Memory B cell (primary cell): ENCODE measurements at places on chromosomes 5 and 9.

DNA sequence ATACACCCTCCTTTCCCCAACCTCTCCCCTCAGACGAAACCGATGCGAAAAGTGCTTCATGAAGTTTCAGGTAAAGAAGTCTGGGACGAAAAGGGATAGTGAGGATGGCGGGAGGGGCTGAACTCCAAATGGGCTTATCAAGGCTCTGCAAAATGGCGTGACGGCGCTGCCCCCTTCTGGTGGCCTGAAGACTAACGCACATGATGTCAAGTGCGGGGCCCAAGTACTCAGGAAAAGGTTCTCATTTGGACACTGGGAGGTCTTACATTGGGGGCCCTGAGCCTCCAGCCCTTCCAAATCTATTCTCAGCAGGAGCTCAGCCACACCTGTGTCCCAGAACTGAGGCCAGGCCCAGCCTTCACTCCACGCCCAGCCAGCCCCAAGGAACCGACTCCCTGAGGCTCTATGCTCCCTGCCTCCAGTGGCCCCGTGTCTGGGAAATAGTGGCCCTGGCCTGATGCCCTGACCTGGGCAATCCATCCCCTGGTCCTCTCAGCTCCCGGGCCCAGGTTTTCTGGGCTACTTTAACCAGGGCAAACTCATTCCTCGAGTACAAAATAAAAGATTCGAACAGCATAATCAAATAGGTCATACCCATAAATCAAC lies 119.9 kb downstream of the KCNIP1 start:
- no peak for DNase-seq

DNA sequence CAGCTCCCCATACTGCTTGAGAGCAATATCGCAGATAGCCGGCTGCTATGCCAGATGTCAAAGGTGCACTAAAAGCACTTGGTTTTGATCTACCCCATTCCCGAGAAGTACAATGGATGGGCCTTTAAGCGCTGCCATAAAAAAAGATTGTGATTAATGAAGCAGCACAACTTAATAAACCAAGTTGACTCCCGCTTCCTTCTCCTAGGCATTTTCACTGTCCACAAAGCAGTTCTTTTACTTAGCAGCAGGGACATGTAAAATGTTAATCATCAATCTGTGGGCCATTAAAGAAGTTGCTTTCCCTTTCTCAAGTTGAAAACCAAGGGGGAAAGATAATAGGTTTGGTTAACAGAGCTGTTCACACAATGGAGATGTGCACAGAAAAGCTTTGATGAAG lies 176.4 kb downstream of the TRPM6 start:
- no peak for DNase-seq

DNA sequence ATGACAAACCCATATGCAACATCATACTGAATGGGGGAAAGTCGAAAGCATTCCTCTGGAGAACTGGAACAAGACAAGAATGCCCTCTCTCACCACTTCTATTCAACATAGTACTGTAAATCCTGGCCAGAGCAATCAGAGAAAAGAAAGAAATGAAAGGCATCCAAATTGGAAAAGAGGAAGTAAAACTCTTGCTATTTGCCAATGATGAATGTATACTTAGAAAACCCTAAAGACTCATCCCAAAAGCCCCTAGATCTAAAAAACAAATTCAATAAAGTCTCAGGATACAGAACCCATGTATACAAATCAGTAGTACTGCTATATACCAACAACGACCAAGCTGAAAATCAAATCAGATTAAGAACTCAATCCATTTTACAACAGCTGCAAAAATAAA lies 66.9 kb downstream of the SPATA31C2 start:
- no peak for DNase-seq

- DNase-seq: no peak
Measured at GRCh38 chr9:130601100-130601499, 21.7 kb downstream of the FUBP3 start.

- no peak for DNase-seq
Measured at GRCh38 chr5:137075163-137075970, 423.8 kb downstream of the SPOCK1 start.

DNA sequence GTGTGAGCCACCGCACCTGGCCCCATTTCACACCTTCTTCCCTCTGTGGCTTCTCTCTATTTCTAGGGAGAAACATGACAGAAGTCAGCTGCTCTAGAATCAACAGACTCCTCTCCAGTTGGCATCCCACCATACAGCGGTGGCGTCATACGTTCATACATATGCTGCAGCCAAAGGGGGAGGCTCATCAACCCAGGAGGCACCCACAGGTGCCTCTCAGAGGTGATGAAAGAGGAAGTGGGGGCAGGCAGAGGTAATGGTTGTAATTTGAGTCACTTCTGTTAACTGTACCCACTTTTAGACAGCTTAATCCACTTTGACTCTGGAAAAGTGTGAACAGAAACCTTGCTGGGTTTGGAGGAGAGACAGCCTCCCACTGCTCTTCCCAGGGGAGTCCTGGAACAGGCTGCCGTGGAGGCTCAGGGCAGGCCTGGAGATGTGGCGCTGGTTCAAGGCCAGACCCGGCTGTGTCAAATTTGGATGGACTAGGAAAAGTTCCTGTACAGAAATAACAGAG lies 47.3 kb upstream of the SUB1 start:
- DNase-seq: peak; percentile 41

GRCh38 chr9:12972608-12973589 lies 198.1 kb downstream of the LURAP1L start:
- DNase-seq: no peak

DNA sequence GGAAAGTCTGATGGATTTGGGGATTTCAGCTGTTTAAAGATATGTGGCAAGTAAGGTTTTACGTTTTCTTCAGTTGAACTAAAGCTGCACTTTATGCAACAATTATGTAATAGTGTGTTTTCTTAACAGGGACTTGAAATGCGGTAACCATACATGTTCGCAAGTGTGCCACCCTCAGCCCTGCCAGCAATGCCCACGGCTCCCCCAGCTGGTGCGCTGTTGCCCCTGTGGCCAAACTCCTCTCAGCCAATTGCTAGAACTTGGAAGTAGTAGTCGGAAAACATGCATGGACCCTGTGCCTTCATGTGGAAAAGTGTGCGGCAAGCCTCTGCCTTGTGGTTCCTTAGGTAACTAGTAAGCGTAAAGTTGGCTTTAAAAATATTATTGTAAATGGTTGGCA lies 28.5 kb downstream of the NFX1 start:
- DNase-seq: no peak

- no peak for DNase-seq
Measured at GRCh38 chr9:79104951-79105350, 466.8 kb upstream of the TLE4 start.

DNA sequence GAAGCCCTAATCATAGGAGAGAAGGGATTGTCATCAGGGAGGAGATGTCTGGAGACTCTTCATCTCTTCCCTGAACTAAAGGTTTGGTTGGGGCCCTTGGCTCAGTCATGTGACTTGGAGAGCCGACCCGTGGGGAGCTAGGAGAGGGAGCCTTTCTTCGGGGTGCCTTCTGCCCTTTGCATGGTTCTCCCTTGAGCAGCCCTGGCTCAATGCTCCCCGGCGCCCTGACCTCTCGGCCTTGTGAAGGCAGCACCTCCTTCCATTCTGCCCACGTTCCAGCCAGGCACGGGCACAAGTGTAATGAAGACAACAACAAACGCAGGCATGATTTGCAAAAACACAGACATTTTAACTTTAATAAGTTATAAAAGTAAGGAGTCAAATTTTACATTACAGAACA lies 50.4 kb downstream of the ZNF354C start:
- DNase-seq: no peak

- no peak for DNase-seq
Measured at GRCh38 chr9:83633255-83633654, 10.3 kb downstream of the IDNK start.

GRCh38 chr5:80219391-80219790 lies 36.5 kb downstream of the SERINC5 start:
- no peak for DNase-seq

DNA sequence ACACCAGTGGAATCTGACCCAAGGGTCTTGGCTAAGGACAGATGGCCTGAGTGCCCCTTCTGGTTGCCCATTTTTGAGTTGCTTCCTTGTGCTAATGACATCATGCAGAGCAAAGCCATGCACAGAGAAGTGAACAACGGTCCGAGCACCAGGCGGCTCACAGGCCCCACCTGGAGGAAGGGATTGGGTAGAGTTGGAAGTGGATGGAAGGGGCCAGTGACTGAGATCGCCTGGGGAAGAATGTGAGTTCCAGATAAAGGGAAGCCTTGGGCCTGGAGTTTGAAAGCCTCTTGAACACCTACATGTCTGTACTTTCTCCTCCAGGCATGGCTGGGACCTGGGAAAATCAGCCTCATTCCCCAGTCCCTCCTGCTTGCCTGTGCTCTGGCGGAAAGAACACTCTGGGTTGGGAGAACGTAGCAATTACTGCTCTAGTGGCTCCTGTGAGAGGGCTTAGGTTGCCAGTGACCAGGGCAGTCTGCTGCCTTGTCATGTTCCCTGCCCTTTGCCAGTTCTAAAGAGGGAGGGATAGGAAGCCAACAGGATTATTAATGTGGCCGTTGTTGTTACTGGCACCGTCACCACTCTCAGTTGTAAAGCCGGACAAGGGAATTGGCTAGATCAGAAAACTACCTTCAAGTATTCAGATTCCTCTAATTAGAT lies 62.5 kb upstream of the PTPN3 start:
- no peak for DNase-seq

DNA sequence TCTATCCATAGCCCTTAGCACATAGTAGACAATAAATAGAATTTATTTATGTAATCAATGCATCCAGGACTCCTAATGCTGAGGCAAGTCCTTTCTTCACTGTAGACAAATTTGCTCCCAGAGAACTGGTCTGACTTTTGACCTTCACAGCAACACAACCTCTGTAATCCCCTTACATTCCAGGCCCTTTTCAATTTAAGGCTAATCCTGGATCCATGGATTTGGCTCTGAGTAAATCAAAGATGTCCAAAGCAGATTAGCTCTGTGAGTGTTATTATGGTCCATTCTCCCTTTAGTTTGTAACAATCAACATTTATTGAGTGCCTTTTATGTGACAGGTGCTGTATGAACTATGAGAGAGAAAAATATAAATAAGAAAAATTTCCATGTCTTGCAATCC lies 27.4 kb upstream of the TMC1 start:
- DNase-seq: no peak

DNA sequence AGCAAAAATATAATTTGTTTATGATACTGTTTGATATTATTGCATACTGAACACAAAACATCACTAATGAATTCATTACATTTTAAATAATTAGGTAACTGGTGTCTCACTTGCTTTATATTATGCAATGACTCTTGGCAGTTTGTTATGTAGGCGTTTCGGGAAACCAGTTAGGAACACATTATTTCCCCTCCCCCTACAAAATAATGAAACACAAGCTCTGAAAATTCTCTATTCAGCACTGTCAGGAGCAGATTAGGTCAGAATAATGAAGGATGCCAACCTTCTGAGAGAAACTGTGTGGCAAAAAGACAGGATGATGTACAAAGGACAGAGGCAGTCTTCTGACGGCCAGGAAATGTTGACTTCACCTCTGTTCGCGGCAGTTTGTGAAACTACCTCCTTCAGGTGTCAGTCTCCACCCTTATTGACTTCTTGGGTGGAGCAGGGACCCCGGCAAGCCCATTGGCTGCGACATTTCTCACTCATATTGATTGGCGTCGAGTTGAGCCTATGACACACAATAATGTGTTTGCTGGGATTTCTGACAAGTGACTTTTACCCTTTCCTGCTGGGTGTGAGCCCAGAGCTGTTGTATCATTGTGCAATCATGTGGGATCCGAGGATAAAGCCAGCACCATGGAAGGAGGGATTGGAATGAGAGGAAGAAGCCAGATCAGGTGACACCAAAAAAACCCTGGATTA lies 33.9 kb downstream of the SH3PXD2B start:
- no peak for DNase-seq

DNA sequence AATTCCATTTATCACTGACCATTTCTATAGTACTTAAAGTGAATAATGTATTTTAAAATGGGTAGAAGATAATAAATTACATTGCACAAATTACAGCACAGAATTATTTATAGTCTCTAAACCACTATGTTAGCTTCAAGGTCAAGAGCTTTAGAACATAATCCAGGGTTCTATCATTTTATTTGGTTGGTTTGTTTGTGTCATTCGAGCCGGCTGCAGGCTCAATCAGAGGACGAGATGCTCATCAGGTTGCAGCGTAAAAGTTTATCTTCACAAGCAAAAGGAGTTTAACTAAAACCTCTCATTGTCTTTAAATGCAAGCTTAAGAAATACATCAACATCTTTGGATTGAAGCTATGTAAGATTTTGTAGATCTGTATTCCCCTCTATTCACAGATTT lies 523.8 kb downstream of the EFNA5 start:
- DNase-seq: no peak

GRCh38 chr9:136438548-136439480 lies 831 bp downstream of the INPP5E start:
- DNase-seq: peak; percentile 46

DNA sequence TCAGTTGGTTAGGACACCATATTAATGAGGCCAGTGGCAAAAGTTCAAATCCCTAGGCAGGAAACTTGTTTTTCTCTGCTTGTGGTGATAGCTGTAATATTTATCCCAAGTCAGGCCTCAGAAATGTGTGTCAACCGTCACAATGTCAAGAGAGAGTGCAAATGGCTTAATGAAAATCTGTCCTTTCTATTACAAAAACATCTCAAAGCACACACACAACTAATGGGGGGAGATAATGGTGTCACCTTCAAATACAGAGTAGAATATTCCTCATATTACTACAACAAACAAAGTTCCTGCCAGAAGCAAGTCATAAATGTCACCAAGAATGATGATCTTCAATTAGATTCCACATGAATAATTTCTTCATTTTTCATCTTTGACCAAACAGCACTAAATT lies 127.2 kb upstream of the MARCHF11 start:
- no peak for DNase-seq

- DNase-seq: no peak
Measured at GRCh38 chr5:79349047-79349446, 113.1 kb downstream of the JMY start.

DNA sequence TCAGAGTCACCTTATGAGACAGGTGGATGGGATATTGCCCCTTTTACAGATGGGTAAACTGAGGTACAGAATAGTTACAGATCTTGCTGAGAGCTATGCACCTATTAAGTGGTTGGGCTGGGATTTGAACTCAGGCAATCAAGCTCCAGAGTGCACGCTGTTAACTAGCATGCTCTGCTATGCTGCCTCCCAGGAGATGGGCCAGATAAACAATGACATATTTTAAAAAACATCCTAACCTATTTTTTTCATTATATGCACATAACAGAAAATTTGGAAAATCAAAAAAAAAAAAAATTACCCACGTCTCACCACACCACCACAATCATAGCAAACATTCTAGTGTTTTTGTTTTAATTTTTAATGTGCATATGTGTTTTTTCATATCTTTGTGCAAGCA lies 123.4 kb upstream of the STC2 start:
- DNase-seq: no peak

- no peak for DNase-seq
Measured at GRCh38 chr5:14440223-14440581, 141.4 kb upstream of the OTULINL start.

GRCh38 chr9:113547501-113547900 lies 84.0 kb downstream of the RGS3 start:
- no peak for DNase-seq

GRCh38 chr9:134553061-134553891 lies 88.3 kb upstream of the COL5A1 start:
- no peak for DNase-seq

- no peak for DNase-seq
Measured at GRCh38 chr5:137880313-137880712, 8.9 kb upstream of the PKD2L2 start.

- DNase-seq: no peak
Measured at GRCh38 chr9:117470902-117471301, 56.0 kb upstream of the ASTN2 start.
